ENCODE measurements at places on chromosomes 5 and 9.

- DNase-seq = no peak
Measured at GRCh38 chr5:1930501-1930879, 47.8 kb upstream of the IRX4 start.

GRCh38 chr5:143155455-143155854 lies 248.0 kb downstream of the NR3C1 start:
- DNase-seq = no peak

DNA sequence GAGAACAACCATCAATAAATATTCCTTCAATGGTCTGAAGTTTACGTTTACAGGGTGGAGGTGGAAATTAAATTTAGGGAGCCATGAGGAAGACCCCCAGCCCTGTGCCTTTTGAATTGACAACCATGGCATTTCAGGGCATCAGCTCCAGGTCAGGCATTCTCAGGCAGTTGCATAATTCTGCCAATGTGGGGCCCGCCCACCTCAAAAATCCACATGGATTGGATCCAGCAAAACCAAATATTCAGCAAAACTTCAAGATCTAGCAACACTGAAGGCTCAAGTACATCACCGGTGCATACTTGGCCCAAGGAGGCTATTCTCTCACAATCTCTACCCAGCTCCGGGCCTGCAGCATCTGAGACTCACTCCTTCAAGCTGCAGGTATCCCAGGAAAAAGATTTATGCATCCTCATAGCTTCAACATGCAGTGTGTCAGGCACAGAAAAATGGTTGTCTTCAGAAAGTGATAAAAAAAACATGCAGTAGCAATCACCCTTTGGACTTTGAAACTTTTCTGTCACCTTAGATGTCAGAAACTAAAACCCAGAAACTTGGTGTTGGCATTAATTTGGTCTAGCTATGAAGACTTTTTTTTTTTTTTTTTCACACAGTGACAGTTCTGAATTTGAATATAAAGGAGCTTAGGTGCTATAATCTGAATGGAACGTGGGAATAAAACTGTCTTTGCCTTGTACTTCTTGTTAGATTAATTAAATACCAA lies 21.4 kb upstream of the ANXA2R start:
- no peak for DNase-seq

DNA sequence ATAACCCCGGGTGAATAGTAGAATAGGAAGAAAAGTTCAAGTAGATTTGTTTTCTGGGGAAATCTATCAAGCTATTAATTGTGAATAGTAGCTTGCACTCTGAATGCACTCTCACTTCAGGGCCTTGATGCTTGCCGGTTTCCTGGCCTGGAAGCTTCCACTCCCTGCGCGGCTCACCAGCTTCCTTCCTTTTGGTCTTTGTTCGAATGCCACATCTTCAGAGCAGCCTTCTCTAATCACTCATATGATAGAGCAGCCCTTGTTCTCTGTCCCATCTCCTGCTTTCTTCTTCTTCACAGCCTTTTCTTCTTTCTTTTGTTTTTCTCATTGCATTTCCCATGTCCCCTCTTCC lies 146.7 kb downstream of the MAST4 start:
- DNase-seq = no peak

DNA sequence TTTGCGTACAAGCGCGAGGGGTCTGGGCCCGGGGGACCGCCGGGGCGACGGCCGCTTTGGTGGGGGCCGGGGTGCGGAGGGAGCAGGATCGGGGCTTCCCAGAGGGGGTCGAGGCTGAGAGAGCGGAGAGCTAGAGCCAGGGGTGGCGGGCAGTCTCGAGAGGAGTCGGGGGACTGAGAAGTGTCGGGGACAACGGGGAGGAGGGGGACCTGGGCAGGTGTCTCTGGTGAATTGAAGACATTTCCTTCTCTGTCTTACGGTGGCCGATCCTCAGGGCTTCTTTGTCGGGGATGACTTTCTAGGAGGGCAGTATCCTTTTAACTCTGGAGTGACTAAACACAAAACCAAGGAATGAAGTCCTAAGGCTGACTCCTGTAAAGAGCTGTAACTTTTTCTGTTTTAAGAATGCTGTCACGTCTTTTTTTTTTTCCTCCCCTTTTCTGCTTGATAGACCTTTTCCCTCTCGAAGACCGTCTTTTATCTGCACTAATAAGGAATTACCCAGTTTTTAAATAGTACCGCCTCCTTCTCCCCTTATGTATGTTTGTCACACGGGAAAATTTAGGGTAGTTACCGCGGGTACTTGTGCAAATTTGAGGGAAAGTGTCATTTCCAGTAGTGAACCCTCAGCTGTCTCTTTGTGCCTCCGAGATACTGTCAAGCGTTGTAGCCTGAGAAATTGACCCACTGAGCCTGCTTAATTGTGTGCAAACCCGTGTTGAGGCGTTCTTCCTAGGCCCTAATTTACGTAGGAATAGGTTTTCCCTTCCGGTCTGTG lies 822 bp downstream of the DENND4C start:
- DNase-seq = peak; percentile 24

DNA sequence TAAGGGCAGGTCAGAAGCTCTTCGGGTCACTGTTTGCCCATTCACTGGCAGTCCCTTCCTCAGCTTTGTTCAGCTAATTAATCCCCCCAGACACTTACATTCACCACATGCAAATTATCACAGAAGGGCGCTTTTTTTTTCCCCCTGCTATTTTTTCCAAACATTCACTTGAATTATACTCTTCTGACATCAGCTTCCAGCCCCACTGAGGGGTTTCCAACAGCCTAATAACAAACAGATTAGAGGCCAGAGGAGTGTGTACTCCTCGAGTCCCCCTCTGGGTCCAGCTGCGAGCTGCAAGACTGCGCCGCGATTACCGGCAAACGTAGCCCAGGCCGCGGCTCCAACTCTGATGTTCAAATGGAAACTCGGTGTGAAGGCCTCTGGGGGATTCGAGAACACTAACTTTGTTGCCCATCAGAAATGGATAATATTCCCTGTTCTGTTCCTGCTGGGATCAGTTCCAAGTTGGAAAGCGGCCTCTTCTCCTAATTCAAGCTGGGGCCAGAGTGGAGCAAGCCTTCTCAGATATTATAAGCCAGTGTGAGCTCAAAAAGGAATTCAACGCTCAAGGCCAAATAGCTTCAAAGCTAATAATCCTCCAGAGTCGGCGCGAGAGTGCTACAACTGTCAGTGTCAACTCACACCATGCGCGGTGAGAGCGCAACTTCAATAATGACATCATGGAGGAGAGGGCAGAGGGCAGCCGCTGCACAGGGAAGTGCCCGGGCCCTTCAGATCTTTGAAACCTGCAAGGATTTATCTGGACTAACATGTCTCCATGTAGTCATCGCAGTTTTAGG lies 560.8 kb downstream of the BNC2 start:
- no peak for DNase-seq

- no peak for DNase-seq
Measured at GRCh38 chr5:148739524-148739923, 85.2 kb upstream of the HTR4 start.

All from NCI-H748 treated with DMSO at 0.1 percent for 48 hours (cell line).